NCI-H2107 (cell line): ENCODE measurements at places on chromosomes 1 and 21.

- DNase-seq: no peak
These were observed 285.7 kb downstream of the TM2D1 start for GRCh38 chr1:61439234-61439633.

- no peak for DNase-seq
These were observed 1103.3 kb upstream of the B3GALT2 start for GRCh38 chr1:194289569-194290266.

DNA sequence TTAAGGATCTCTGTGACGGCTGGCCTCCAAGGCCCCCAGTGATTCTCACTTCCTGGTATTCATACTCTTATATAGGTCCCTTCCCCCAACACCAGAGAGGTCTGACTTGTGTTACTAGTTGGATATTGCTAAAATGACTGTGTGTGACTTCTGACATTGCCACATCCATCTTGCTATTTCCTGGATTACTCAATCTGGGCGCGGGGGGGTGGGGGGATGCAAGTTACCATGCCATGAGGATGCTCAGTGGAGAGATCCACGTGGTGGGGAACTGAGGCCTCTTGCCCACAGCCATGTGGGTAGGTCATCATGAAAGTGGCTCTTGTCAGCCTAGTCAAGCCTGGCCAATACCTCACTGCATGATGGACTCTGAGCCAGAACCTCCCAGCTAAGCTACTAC is 117.0 kb downstream of the UBE2U start:
- no peak for DNase-seq

DNA sequence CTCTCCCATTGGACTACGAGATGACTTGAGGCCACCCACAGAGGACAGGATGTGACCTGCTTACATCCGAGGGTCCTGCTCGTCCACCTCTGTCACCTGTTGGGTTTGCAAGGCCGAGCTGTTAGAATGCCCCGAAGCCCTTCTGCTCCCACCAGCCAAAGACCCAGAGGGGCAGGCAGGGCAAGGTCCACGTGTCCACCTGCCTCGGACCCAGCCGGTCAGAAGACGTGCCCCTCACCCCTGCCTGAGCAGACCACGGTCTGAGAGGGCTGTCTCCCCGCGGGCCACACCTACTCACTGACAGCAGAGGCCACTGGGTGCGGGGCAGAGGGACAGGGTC is 30.3 kb upstream of the TRAPPC10 start:
- no peak for DNase-seq

GRCh38 chr1:167428395-167428794 is 89.9 kb downstream of the CD247 start:
- no peak for DNase-seq

DNA sequence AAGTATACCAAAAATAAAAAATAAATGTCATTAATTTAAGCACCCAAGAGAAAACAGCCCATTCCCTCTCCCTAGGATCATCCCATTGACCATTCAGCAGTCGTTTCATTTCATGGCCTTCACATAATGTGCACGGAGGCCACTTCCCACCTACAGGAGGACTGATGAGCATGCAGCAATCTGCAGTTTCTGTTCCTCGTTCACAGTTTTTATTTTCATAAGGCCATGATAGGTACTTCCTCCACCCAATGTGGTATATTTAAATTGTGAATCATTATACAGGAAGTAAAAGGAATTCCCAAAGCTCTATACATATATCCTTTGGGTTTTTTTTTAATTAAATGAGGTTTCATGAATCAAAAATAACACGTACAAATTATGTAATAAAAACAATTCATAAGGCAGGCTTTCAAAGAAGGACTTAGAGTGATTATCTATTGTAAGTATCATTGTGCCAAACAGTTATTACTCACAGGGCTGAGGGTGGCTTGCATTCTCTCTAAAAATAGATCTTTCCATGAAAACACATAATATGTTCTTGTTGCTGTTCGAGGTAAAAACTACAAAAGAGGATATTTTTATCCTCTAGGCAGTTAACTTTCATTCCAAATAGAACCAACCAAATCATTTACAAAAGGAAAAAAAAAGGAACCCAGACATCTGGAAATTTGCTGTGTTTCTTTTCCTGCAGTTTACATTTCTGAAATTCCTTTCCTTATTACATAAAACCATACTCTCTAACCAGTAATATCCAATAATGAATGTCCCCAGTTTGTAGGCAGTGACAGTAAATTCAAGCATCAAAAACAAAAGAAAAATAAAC is 27.5 kb upstream of the SLC44A3 start:
- no peak for DNase-seq

DNA sequence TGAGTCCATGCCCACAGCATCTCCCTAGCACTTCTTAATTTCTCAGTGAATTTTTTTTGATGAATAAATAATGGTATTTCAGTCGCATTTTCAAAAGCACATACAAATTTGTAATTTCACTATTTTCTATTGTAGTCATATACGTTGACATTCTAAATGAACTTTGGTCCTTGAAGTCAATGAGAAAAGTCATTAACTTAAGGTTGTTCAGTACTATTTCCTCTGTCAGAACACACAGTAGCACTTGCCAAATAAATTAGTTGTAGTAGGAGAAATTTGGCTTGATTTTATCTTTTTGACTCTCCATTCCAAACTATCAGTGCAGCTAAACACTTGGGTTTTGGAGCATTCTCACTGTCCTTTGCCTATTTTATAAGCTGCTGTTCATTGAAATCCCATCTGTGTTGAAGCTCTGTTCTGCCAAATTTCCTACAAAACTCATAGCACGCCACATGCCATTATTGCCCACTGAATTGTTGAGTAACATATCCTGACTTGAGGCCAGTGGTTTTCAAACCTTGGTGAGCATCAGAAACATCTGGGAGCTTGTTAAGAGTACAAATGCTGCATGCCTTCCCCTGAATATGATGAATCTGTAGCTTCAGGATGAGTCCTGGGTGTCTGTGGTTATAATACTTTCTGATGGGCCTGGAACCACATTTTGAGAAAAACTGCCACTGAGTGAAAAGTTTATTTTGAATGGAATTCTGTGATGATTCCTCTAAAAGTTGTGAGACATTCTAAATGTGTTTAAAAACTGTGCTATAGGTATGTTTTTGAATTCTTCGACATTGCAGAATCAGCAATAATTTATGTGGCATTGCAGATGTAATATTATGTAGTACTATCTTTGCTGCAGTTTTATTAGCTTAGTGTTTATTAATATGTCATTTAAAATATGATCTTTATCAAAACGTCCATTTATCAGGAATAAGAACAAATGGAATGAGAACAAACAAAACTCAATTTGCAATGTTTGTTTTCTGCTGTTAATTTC is 78.9 kb downstream of the DNM3 start:
- no peak for DNase-seq

DNA sequence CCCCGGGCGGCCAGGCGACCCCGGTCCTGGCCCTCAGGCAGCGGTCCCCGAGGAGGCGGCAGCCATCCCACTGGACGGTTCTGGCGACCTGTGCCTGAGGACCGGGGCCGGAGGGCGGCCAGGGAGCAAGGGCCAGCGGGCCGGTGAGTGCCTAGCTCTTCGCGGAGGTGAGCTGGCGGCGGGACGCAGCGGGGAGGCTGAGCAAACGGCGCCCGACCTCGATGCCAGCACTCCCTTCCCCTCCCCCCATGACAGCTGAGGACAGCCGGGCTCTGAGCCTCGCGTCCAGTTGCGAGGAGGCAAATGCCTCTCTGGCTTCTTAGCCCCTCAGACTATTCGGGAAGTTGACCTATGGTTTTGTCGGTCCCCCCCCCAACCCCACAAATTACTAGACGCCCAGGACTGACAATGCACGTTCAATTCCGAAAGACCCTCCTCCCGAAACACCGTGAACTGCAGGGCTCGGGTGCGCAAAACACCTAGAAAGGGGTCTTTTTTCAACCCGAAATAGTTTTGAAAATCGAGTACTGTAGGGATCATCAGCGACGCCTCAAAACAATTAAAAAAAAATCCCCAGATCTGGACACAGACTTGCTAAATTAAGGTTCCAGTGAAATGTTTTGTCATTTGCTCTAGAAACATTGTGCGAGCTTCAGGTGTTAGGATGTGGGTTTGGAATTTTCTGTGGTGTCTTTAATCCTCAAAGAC is 8.3 kb downstream of the CDKN2C start:
- DNase-seq: peak; percentile 72

DNA sequence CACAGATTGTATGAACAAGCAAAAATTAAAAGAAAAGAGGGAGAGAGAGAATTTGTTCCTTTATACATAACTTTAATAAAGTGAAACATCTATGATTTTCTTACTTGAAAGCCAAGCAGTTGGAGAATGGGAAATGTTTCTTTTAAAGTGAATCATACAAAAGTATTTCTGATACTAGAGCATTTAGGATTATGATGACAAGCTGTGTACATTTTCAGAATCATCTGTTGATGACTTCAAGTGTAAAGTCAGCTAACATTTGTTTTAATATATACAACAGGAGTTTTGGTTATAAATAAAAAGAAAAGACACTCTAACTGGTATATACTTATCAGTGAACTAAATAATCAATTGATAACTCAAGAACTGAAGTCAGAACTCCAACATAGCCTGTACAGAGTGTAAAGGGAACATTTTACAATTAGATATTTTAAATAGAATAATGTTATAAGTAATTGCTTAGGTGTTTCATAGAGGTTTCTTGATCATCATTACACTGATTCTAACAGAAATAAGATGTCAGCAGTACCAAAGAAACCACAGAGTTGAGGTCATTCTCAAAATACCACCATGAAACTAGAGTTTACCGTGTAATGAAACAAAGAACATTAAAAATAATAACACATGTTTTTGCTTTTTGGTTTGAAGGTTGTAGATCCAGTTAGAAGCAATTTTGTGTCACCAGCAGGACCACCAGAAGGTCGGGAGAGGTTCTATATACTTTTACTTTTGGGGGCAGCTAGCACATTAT is 103.4 kb downstream of the COL24A1 start:
- no peak for DNase-seq

DNA sequence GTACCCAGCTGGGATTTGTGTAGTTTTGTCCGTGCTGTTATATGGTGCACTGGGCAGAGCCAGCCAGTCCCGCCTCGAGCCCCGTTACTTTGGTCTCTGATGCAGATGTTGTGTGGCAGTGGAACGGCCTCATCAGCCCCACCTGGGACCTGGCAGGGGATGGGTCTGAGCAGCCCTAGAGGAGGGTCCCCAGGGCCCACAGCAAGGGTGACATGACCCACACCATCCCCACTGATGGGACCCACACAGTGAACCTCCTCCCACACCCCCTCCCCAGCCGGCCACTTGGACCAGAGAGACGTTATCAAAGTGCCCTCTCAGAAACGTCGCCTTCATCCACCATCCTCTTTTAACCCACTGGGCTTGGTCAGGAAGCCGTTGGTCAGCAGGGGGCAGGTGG is 42.0 kb upstream of the PCBP3 start:
- DNase-seq: no peak
